Left renal cortex interstitium (tissue), 4 donors: ENCODE measurements at places on chromosomes 16 and 17. TPM values are rescaled to one million over a fixed set of nuclear protein-coding genes. Genes with fewer than 3 reads are reported as not detected.

DNA sequence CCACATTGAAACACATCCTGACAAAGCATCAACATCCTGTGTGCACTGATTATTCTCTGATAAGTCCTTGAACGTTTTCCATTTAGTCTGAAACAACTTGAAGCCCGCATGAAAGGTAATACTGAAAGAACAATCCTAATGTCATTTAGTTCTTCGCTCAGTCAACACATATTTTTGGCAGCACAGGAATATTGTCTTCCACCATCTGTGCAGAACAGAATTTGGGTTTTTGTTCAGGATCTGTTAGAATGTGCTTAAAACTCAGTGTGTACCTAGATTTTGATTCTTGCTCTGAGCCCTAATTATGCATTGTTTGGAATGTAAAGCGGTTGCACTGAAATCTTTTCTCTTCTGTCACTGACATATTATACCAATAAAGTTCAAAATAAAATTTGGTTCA is 1036.6 kb downstream of the CDH11 start:
- no peak for DNase-seq

GRCh38 chr17:4504188-4504587 is 5.5 kb downstream of the SPNS2 start:
- no peak for DNase-seq

GRCh38 chr17:45405250-45406086 is 27.2 kb downstream of the ARHGAP27 start:
- no peak for DNase-seq

DNA sequence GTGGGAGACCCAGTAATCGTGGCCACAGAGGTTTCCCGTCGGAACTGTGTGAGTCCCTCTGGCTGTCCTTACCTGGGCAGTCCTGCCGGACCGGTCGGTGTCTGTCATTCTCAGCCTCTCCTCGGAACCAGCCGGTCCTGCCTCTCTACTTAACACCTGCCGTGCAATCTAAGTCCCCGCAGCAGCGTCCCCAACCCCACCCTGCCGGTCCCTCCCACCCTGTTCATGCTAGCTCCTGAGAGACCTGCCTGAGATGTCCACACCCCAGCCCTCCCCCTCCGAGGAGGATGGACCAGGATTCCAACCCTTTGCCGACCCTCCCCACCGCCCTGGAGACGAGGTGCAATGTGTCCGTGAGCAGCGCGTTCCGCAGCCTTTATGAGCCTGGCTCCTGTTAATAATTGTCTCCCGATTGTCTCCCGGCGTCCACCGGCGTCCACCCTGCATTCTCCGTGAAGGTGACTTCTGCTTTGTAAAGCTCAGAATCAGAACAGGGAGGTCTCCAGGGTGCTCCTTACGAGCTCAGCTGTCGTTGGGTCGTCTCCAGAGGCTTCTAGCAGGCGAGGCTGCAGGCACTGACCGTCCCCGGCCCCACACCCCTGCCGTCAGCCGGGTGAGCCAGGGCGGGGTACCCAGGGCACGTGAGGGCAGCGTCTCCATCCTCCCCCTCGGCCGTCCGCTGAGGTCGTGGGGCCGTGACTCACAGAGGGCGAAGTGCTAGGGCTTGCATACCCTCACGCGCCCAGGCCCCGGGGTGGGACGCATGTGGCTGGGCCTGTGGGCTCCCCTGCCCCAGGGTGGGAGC is 10.1 kb downstream of the METRNL start:
- DNase-seq: no peak

Gene HOXB6
- 159 TPM for polyA plus RNA-seq

Gene PNMT
- 4.5 TPM for polyA plus RNA-seq

Gene CCT6B
- polyA plus RNA-seq: 7.4 TPM

GRCh38 chr17:60496041-60496440 is 30.0 kb downstream of the APPBP2 start:
- DNase-seq: no peak
